ENCODE measurements at places on chromosomes 11 and 22.

DNA sequence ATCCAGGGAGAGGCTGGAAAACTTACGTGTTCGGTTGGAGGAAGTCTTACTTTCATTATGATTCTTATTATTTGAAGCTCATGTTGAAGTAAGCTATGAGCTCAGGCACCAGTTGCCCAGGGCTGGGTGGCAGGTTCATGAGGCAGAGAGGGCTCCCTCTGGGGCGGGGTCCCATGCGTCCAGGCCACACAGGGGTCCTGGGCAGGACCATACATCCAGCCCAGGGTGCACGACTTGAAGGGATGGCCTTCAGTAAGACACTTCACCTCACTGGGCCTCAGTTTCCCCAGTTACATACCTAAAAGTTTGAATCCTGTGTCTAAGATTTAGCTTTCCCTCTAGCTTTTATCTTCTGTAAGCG lies 107.3 kb upstream of the B3GAT1 start:
- no peak for DNase-seq

GRCh38 chr11:59272771-59273372 lies 60.1 kb upstream of the MPEG1 start:
- DNase-seq, result no peak

GRCh38 chr11:78192911-78193351 lies 4.2 kb downstream of the USP35 start:
- DNase-seq, result no peak

DNA sequence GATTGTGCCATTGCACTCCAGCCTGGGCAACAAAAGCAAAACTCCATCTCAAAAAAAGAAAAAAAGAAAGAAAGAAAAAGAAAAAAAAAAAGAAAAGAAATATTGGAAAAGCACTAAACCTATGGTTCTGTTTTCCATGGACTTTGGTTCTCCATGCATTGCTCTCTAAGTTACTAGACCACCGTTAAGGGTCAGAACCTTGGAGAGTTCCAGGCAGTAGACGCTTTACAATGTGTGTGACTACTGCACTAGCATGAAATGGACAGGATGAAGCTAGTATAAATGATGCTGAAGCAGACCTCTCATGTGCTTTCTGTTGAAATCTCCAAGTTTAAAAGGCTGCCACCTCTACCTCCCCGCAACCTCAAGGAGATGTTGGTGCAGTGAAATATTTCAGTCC lies 63.5 kb downstream of the SIK2 start:
- DNase-seq, result no peak

- no peak for DNase-seq
Observed at GRCh38 chr11:130642994-130643393, 194.5 kb downstream of the ADAMTS15 start.

Measured in activated naive CD4-positive, alpha-beta T cell treated with anti-CD3 and anti-CD28 coated beads, Interleukin-2, amount 50 U/mL, for 16 hours (primary cell).